LHCN-M2 (cell line): ENCODE measurements at places on chromosomes 1 and 21.
A peak's percentile ranks its signal among the peaks of the same experiment; 100 is the strongest.

GRCh38 chr21:31846690-31847089 lies 26.1 kb upstream of the HUNK start:
- DNase-seq = no peak

DNA sequence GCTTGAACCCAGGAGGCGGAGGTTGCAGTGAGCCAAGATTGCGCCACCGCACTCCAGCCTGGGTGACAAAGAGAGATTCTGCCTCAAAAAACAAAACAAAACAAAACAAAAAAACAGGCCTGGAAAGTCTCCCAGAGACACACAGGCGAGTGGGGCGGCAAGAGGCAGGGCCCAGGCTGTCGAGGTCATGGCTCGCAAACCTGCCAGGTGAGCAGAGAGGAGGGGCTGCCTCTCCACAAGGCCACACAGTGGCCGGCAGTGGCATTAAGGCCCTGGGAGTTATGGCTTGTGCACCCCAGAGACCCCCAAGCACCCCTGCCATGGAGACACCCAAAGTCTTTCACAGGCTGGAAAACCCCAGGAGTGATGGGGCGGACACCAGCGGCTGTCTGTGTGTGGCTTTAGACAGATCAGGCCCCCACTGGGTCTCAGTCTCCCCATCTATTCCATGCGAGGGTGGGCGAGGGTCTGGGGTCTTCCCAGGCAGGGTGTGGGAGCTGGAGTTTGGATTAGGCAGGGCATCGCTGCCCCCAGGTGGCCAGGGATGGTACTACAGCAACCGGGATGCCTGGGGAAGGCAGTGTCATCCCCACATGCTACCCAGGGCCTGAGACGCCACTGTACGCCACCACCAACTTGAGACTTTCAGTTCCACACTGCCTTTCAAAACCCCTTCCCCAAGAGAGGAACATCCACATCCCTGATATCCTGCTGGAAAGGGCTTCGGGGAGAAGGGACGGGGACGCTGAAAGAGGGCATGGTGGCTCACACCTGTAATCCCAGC lies 7.3 kb upstream of the CTRC start:
- DNase-seq = no peak

DNA sequence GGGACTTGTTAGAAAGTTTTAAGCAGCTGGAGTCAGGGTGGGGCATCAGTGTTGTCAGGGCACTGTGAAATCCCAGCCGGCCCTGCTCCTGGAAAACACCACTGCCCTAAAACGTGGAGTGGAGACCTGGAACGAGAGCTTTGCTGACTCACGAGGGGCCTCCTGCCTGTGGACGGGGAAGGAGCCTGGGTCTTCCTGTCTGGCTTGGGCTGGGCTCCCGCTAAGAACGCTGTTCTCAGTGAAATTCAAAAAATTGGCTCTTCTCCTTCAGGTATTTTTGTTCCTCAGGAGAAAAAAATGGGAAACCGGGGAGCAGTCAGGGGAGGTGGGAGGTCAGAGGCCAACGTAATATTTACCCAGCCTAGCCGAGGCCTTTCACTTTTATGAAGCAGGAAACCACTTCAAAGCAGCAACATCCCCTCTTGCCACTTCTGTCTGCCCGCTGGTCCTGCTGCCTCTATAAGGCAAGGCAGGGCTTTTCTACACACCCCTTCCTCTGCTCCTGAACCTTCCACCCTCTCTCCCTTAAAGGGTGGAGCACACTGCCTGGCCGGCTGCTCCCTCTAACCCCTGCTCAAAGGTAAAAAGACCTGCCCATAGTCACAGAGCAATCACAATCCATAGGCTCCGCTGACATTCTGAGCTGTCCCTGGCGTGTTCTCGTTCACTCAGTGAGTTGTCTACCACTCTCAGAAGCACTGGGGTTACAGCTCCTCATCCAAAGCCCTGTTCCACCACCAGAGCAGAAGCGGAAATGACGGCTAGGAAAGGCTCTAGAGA lies 8.0 kb downstream of the PLXNA2 start:
- peak; percentile 89 for DNase-seq

DNA sequence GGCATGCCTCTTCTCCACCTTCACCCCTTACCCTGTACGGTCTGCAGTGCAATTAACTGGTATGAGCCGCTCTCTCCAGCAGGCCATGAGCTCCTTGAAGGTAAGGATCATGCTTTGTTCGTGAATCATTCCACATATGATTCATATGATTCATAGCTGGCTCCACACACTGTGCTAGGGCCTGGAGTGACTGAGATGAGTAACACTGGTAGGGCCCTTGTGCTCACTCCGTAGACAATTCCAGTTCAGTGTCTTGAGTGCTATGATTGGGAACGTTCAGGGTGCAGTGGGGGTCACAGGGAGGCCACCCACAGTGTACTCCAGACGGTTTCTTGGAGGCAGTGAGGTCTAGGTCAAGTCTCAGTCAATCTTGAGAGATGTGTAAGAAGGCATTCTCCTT lies 239.8 kb downstream of the LMX1A start:
- DNase-seq = peak; percentile 39

DNA sequence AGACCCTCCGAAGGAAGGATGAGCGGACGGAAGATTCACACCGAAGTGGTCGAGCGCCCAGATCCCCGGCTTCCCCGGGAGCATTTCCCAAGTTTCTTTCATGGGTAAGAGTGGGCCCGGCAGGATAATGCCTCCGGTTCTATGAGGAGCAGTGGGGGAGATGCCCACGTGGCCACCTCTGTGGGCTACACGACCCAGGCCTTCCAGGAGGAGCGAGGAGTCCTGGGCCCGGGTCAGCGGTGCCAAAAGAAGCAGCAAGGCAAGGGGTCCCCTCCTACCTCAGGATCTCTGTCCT lies 7.9 kb upstream of the NBPF11 start:
- DNase-seq = no peak

- no peak for DNase-seq
Observed at GRCh38 chr1:2014741-2015735, 4.1 kb upstream of the GABRD start.

DNA sequence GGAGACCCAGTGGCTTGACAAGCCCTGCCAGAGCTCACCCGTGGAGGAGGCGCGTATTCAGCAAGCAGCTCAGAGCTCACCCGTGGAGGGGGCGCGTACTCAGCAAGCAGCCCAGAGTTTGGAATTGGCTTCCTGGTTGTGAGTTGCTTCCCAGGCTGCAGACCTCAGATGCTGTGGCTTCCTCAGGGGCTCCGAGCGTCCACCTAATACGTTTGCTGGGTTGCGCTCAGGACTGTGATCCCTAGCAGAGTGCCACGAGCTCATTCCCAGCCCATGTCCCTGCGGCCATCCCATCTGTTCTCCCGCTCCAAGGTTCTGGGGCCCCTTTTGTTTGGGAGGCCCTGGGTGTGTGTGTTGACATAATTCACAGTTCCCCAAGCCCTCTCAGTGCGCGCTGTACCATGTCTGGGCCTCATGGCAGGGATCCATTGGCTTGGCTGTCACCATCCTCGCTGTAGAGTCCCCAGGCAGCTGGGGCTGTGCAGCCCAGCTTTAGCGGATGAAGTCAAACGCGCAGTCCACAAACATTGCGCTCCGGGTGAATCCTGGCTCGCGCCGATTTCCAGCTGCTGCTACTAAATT lies 3.6 kb downstream of the AJAP1 start:
- no peak for DNase-seq

GRCh38 chr1:12356004-12356890 lies 126.4 kb downstream of the VPS13D start:
- no peak for DNase-seq

GRCh38 chr21:44509539-44509938 lies 30.5 kb downstream of the KRTAP10-1 start:
- DNase-seq = peak; percentile 14

DNA sequence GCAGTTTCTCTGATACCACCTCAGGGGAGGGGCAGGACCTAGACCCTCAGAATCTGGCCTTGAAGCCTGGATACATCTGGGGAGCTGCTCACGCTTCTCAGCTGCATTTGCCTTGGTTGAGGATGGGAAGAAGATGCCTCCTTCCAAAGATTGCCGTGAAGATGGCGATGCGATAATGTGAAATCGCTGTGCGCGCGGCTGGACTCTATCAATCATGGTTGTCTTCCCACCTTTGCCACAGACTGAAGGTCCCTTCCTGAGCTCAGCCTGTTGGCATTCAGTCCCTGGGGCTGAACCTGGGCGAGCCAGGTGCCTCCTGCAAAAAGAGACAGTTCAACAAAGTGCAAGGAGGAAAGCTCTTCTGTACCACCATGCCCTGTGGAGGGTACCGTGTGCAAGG lies 114.4 kb upstream of the SLC45A1 start:
- DNase-seq = no peak

GRCh38 chr1:206575894-206576737 lies 36.1 kb downstream of the EIF2D start:
- no peak for DNase-seq

- DNase-seq = no peak
Observed at GRCh38 chr1:228937851-228938536, 202.7 kb downstream of the RHOU start.

- no peak for DNase-seq
Observed at GRCh38 chr1:109983380-109984189, 980 bp upstream of the AHCYL1 start.

DNA sequence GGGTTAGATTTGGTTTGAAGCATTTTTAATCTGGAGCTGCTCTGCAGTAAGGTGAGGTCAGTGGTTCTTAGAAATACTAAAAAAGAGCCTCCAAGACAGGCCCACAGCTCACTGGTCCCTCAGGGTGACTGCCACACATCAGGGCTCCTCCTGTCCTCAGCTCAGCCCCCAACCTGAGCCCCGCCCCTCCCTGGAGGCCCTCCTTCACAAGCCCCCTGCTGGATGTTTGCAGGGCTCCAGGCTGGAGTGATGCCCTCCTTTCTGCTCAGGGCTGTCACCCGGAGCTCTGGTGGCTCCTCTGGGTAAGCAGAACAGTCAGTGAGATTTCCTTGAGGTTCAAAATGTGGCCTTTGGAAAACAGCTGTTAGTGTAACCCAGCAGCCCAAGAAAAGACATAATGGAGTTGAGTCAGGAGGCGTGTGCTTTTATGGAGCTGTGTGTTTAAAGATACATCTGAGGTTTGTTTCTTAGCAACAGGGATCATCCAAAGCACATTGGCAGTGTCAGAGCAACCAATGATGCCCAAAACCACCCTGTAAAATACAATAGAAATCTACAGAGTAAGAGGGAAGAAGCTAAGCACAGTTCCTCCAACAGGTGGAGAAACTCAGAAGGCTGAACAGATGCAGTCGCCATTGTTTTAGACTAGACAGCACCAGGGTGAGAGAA lies 21.4 kb downstream of the STUM start:
- peak; percentile 37 for DNase-seq

DNA sequence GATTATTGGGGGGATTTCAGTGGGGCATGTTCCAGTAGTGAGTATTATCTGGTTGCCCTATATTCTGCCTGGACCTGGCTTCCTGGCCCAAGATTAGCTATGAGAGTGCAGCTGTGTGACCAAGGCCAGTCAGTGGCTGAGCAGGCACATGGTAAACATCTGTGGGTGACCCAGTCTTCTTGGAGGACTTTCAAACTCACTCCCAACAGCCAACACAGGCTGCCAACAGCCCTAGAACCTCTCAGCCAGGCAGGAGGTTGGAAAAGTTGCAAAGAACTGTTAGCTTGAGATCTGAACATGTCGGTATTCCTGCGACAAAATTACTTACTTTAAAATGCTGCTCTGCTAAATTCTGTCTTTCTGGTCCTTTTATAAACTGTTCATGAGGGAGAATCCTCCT lies 192.4 kb downstream of the TGFBR3 start:
- no peak for DNase-seq

GRCh38 chr1:40431385-40431784 lies 18.9 kb upstream of the ZFP69B start:
- no peak for DNase-seq

DNA sequence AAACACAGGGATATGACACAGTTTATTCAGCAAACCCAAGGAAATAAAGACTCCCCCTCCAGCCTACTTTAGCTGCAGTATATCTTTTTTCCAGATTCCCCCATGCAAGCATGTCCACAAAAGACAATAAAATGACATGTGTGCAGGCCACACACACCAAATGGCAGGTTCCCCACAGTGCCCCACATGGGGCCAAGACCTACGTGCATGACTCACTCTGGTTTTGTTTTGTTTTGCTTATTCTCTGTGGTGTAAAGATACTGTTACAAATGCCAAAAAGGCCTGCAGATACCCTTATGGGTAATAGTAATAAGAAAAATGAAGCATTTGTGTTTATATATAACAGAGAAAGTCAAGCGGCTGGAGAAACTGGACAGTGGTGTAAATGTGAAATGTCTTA lies 71.6 kb downstream of the RD3 start:
- DNase-seq = peak; percentile 82

- DNase-seq = peak; percentile 75
Observed at GRCh38 chr21:29332461-29333362, 34.0 kb downstream of the BACH1 start.

- DNase-seq = no peak
Observed at GRCh38 chr1:2417833-2418225, 5.5 kb upstream of the PEX10 start.

DNA sequence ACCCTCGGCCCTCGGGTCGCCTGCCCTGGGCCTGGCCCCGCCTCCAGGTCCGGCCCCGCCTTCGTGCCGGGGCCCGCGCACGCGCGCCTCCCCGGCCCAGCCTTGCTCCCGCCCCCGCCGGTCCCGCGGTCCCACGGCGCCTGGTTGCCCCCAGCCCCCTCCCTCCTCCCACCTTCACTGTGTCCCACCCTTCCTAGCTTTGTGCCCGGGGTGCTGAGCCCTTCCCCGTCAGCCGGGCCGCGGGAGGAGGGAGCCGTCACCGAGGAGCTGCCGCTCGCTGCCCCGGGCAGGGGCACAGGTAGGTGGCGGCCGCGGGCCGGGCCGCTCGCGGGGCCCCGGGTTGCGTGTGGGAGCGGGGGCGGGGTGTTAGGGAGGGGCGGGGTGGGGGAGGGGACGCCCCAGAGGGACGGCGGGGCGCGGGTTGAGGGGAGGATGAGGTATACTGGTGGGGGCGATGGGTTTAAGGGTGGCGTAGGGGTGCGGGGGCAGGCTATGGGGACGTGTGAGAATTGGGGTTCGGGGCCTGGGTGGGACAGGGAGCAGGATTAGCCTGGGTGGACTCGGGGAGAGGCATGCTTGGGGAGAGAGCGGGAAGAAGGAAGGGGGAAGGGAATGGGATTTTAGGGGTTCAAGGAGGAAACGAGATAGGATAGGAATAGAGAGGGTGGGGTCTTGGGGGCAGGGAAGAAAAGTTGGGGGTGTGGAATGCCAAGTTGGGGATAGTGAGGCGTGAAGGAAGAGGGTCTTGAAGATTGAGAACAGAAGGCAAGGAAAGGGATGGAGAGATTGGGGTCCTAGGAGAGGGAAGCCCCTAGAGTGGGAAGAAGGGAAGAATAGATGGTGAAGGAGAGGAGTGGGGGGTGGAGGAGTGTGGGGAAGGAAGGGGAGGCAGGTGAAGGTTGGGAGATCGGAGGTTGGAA lies at the start of gene LRRC42:
Gene LRRC42 (plus strand): TSS at position 99 of the 920 bp plus-strand sequence. CDS start 5,650 bp downstream, outside the sequence.
- DNase-seq = no peak

GRCh38 chr1:172041102-172041501 lies 199.8 kb downstream of the DNM3 start:
- DNase-seq = no peak

DNA sequence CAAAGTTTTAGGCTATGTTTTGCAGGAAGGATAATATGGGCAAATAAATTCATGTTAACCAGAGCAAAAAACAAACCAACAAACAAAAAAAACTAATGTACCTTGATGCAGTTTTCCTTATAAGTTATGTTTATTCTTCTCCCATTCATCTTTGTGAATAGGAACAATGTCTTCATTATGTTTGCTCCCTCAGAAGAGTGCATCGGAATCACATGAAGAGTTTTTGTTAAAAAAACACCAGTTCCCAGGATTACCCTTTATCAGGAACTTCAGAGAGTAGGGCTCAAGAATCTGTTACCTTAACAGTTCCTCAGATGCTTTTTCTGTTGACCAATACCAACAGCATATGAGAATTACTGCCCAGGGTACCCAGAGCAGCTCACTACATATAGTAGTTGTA lies 14.6 kb upstream of the PRRC2C start:
- no peak for DNase-seq
